ENCODE measurements at places on chromosomes 2 and 18. TPM values are rescaled to one million over a fixed set of nuclear protein-coding genes. Genes with fewer than 3 reads are reported as not detected.
A peak's percentile ranks its signal among the peaks of the same experiment; 100 is the strongest.

DNA sequence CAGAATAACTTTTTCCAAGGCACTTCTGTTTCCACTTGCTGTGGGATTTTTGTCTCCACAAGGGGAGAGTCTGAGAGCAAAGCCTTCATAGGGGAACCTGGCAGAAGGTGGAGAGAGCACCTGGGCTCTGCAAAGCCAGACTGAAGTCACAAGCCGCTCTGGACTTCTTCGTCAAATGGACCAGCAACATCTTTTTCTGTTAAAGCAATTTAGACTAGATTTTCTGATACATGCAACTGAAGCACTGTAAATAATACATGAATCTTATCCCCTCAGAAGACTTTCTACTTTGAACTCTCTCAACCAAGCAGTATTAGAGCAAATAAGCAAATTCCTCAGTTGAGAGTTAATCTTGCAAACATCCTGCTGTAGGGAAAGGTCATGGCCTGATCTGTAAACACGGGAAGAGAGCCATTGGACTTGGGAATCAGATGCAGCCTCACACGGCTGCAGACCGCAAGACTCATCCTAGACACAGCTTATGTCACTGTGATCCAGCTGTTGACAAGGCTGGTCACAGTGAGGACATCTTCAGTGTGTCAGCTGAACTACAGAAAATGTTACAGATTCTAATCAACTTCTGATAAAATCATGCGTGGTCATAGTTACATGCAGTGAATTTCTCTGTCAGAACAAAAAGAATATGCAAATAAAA is 3.2 kb downstream of the SH3YL1 start:
- no peak for DNase-seq

- DNase-seq = no peak
Measured at GRCh38 chr18:35089382-35089781, 48.2 kb downstream of the MAPRE2 start.

- no peak for DNase-seq
Measured at GRCh38 chr2:30191819-30192271, 39.5 kb upstream of the LBH start.

- DNase-seq = peak; percentile 11
Measured at GRCh38 chr2:132416723-132417395, at the start of gene GPR39. Gene GPR39, plus strand, starts transcription at chr2:132416805.

CBLN2 gene
- polyA plus RNA-seq = 10.2 TPM

GRCh38 chr2:148593421-148593820 is 51.1 kb upstream of the EPC2 start:
- DNase-seq = no peak

- peak; percentile 59 for DNase-seq
Measured at GRCh38 chr18:63317982-63318888, 1.3 kb downstream of the BCL2 start.

Measured in left renal cortex interstitium (tissue), 4 donors.